Muscle of leg (tissue), 16 donors: ENCODE measurements at places on chromosomes 2 and 18. TPM values are rescaled to one million over a fixed set of nuclear protein-coding genes. Genes with fewer than 3 reads are reported as not detected.
A peak's percentile ranks its signal among the peaks of the same experiment; 100 is the strongest.

GRCh38 chr2:157806426-157807077 lies 69.6 kb downstream of the ACVR1 start:
- DNase-seq, result no peak

- DNase-seq, result no peak
These were observed 363.9 kb upstream of the TMEFF2 start for GRCh38 chr2:192558637-192559036.

- no peak for DNase-seq
These were observed 15.5 kb upstream of the DAPL1 start for GRCh38 chr2:158779621-158780020.

DNA sequence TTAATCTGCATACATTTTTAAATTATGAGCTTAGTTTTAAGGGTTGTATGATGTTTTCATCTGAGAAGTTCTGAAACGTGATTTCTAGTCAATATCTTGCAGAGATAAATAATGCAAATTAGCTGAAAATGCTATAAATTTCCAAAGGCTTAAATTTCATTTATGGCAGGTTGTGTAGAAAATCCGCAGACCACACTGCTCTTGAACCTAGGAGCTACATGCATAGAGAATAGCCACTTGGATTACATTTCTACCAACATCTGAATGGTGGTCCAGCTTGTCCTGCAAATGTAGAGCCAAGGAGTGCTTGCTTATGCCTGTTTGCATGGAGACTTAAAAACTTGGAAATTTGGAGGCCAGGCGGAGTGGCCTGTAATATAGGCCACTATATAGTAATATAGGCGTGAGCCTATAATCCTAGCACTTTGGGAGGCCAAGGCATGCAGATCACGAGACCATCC lies 6.8 kb downstream of the MAT2A start:
- no peak for DNase-seq

Gene RTP5
- total RNA-seq, result not detected

DNA sequence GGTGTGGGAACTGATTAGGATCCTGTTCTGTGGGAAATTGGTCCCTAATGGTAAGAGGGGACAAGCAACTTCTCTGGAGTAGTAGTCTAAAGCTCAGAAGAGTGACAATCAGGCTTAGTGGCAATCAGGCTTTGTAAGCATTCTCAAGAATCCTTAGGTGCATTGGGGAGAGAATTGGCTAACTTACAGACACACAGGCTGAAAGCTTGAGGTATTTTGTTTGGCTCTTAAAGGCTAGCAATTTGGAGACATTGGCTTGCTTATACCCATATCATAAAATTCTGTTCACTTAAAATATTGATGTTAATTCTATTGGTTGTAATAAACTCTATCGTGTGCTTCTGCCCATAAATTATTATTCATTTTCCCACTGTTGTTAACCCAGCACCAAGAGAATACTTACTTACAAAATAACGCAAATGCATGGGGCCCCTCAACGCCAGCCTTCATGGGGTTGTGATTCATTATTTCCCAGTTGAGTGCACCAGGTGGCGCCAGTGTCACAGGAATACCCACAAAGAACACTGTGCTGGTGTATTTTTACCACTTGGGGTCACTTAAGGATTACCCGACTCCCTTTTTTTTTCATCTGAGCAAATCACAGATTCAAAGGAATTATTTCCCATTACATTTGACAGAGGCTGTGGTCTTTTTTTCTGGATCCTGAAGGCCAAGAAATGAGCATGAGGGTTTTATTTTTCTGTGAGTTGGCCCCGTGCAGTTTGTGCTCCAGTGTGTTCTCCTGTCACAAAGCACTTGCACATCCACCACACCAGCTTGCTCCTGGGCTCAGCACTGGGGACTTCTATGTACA lies 45.5 kb downstream of the DDX1 start:
- DNase-seq, result peak; percentile 82

DNA sequence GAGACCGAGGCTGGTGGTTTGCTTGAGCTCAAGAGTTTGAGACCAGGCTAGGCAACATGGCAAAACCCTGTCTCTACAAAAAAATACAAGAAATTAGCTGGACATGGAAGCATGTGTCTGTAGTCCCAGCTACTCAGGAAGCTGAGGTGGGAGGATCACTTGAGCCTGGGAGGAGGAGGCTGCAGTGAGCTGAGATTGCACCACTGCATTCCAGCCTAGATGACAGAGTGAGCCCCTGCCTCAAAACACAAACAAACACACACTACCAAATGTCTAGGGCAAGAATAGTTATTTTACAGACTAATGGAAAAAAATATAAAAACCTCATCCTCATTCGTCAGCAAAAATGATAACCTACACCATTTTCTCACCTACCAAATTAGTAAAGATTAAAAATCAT lies 15.3 kb downstream of the BUB1 start:
- no peak for DNase-seq

Gene DSC1
- total RNA-seq, result under 0.01 TPM

GRCh38 chr2:216695401-216695821 lies at the start of gene IGFBP5:
Gene IGFBP5, minus strand, starts transcription at chr2:216695549. Its CDS starts 774 bp downstream, at chr2:216694775.
- DNase-seq, result peak; percentile 98

DNA sequence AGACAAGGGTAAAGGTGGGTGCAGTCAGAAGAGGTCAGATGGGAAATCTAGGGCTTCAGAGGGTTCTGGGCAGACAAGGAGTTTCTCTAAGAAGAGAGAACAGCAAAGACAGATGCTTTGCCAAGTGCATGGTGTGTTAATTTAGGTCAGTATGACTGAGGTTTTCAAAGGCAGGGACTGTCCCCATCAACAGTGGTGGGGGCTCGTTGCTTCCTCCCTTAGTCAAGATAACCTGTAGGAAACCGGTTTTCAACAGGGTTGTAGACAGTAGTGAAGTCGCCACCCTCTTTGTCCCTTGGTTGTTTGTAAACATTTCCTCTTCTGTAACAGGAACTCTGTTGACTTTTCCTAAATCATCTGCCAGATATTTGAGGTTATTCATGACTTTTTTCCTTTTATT lies 11.6 kb downstream of the RAB12 start:
- no peak for DNase-seq

Gene PROKR1
- total RNA-seq, result 1.2 TPM

Gene CFC1
- not detected for total RNA-seq

DNA sequence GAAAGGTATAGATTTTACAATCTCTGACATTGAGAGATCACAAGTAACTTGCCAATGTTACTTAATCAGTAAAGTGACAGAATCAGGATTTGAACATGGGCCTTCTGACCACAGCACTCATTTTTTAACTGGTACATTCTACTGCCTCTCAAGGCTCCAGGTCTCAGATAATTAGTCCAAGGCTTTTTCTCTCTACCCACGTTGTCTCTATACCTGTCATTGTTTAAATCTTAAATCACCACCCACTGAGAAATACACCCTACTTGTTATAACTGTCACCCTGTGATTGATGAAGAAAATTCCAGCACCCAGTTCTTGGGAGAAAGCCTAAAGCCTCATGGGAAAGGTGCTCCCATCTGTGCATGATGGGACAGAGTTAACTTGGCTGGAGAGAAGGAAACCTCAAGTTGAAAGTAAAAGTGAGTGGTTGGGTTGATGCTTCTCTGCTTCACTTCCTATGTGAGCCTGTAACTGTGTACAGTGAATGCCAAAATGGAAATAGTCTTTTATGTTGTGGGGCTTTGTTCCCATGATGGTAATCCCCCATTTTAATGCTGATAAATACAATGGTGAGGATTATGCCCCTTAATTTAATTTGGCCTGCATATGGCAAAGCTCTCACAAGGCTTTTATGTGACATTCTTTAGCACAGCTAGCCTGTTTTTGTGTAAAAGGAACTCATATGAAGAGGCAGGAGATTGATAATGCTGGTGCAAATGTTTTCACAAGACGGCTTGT lies 190.1 kb upstream of the SP5 start:
- DNase-seq, result no peak

Gene LIMS4
- 3.8 TPM for total RNA-seq

DNA sequence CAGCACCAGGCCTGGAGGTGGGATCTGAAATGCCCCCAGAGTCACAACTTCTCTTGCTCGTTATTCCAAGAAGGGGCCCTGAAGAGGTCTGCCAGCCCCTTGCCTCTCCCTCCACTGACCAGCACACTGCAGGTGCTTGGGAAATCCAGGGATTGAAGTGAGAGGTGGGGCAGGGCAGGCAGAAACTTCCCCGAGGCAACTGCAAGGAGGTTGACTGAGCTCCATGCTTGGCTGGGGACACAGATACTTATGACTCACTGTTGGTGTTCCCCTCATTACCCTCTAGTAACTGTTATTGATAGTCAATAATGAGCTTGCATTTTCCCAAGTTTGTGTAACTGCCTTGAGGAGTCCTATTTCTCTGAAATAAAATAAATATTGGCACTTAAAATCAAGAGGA lies 47.5 kb downstream of the MARCO start:
- DNase-seq, result no peak

Gene SLC5A7
- total RNA-seq, result 0.22 TPM

DNA sequence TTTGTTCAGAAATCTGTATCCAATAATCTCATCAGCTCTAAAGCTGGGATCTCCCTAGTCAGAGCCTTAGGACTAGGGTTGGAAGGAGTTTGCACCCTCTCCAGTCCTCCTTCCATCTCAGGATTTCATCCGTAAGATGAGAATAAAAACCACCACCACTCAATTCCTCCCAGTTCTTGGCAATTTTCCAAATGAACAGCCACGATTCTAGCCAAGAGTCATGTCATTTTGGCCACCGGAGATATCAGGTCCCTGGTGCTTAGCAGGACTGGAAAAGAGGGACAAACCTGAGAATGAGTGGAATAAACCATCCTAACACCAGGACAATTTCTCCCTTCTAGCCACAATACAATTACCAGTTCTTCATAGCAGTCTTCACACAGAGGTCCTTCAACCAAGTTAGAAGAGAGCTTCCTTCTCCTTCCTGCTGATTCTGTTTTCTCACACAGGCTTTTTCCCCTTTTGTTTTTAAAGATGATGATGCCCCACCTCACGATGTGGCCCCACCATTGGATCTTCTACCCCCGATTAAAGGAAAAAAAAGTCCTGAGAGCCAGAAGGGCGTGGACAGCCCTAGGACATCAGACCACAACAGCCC lies 36.2 kb downstream of the KIAA2012 start:
- DNase-seq, result no peak

- no peak for DNase-seq
These were observed 288.5 kb downstream of the PDE11A start for GRCh38 chr2:177783835-177784744.

GRCh38 chr18:54503131-54503894 lies 87.7 kb upstream of the DYNAP start:
- DNase-seq, result no peak

Gene MYO1B
- 94.1 TPM for total RNA-seq

- DNase-seq, result no peak
These were observed 106.4 kb upstream of the TPO start for GRCh38 chr2:1306687-1307516.

DNA sequence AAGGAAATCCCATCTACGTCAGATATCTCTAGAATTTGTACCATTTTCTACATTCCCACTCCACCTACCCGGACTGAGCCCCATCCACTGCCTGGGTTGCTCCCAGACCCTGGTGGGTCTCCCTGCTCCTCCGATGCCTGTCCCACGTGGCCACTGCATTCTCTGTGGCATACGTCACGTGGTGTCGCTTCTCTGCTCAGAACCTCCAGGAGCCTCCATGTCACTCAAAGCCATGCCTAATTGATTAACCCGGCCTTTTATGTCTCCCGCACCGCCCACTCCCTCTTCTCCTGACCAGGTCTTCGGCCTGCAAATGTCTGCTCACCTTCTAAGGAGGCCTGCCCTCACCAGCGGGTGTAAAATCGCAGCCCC lies 176.6 kb downstream of the HDAC4 start:
- no peak for DNase-seq

Gene TTC21B
- 25.5 TPM for total RNA-seq

- no peak for DNase-seq
These were observed 54.5 kb upstream of the GPR45 start for GRCh38 chr2:105186967-105187498.

- no peak for DNase-seq
These were observed 1.2 kb downstream of the CNGA3 start for GRCh38 chr2:98347298-98348065.

- no peak for DNase-seq
These were observed 6.2 kb downstream of the HES6 start for GRCh38 chr2:238233625-238234024.

DNA sequence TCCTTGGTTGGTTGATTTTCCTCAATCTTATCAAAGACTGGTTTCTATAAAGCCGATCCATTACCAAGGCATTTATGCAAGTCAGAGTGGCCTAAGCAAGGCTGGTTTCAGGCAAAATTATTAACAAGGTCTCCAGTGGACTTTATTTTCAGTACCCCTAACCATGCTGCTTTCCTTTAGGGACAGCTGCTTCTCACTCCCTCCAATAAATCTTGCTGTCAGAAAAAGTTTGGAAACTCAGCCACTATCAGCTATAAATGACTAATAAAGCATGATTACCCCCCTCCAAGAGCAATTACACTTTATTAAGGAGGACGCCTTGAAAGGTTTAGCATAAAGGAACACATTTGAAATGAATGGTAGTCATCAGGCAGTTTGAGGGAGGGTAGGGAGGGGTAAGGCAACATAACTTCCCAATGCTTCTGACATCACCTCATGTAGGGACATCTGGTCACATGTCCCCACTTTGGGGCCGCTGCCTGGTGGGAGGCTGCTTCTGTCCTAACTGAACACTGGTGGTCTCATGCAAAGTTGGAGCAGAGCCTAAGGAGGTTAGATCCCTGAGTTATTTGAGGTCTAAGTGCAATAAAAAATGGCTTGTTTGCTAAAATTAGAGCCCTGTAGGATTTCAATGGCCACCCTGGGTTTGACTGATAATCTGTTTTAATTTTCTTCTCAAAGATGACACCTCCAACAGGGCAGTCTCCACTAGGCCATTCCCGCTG lies 58.0 kb upstream of the TMEM178A start:
- DNase-seq, result no peak

Gene FBXO15
- 0.89 TPM for total RNA-seq

DNA sequence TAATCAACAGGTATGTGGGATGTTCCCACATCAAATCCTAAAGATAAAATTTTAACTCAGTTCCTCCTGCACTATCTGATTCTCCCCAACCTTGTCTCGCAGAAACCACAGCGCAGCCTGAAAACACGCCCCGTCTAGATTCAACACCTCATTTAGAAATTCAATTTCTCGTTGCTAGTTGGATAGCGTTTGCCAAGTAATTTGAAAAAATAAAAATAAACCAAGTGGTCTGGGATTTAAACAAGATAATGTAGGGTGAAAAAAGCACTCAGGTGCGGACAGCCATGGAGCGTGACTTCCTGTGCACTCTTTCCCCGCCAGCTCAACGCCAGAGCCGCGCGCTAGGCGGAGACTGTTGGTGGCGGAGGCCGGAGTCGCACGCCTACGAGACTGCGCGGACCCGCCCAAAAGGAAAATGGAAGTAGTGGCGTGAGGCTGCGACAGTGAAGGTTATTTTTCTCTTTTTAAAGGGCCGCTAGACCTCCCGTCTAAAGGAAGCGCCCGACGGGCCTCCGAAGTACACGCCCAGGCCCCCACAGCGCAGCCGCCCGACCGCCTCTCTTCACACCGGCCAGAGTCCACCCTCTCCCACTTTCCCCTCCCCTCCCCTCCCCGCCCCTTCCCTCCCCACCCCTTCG lies 615 bp upstream of the CCNT2 start:
- DNase-seq, result peak; percentile 97
